ENCODE measurements at places on chromosomes 6 and 20. TPM values are rescaled to one million over a fixed set of nuclear protein-coding genes. Genes with fewer than 3 reads are reported as not detected.

MYLK4 gene
- 1.9 TPM for total RNA-seq

CFAP61 gene
- 0.38 TPM for total RNA-seq

SLC35F1 gene
- 0.57 TPM for total RNA-seq

NTSR1 gene
- not detected for total RNA-seq

MUCL3 gene
- total RNA-seq, result 0.57 TPM

RIPOR3 gene
- total RNA-seq, result 1.3 TPM

DST gene
- total RNA-seq, result 134 TPM

IL17F gene
- total RNA-seq, result not detected

UCKL1 gene
- 23.1 TPM for total RNA-seq

MATN4 gene
- total RNA-seq, result 0.68 TPM

FAM83B gene
- total RNA-seq, result 57.8 TPM

CPXM1 gene
- total RNA-seq, result 3.8 TPM

SULF2 gene
- total RNA-seq, result 31.5 TPM

TOMM6 gene
- 116 TPM for total RNA-seq

PTGIS gene
- total RNA-seq, result 1.6 TPM

VTA1 gene
- 51.2 TPM for total RNA-seq

All from esophagus squamous epithelium (tissue), 5 donors.